Activated CD8-positive, alpha-beta T cell treated with anti-CD3 and anti-CD28 coated beads for 36 hours (primary cell): ENCODE measurements at places on chromosomes 1 and 21.

DNA sequence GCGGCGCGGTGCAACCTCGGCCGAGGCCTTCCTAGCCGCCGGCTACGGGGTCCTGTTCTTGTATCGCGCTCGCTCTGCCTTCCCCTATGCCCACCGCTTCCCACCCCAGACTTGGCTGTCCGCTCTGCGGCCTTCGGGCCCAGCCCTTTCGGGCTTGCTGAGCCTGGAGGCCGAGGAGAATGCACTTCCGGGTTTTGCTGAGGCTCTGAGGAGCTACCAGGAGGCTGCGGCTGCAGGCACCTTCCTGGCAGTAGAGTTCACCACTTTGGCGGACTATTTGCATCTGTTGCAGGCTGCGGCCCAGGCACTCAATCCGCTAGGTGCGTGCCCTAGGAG lies 379 bp downstream of the PPCS start:
- DNase-seq, result peak; percentile 71

DNA sequence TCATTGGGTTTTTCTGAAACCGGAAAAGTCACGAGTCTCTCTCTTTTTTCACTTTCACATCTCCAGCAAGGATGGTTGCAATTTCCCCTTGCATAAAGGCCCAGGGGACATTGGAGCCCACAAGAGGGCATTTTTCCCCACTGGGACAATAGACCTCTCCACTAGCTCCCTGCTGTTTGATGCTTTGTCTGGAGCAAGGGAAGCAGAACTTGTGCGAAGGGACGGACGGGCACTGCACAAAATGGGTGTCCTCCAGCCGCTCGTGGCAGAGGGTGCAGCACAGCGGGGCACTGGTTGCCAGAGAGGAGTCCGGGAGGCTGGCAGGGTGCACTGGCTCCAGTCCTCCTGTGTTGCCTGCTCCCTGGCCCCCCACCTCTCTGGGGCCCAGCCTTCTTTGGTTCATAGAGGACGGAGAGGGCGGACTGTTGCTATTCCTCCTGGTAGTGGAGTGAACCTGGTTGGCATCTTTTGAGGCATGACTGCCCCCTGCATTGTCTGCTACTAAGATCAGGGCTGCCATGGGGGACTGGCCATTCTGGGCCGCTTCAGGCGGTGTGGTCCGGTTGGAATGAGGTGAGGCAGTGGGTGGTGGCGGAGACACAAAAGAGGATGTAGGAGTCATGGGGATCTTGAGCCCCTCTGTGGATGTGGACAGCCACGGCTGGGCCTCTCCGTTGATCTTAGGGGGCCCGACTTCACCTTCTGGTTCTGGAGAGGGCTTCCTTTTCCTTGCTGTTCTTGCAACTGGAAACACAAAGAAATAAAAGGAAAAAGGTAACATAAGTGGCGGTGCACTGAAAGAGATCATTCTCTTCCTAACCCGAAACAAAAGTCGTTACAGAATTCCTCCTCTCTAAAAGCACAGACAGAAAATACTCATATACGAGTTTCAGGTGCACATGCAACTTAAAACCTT lies 2.6 kb downstream of the IRF2BP2 start:
- peak; percentile 41 for DNase-seq

GRCh38 chr21:26064506-26064905 lies 106.1 kb downstream of the APP start:
- no peak for DNase-seq

GRCh38 chr1:59272507-59272906 lies 24.4 kb upstream of the FGGY start:
- DNase-seq, result peak; percentile 33

- no peak for DNase-seq
Measured at GRCh38 chr1:97869441-97869840, 51.4 kb downstream of the DPYD start.

DNA sequence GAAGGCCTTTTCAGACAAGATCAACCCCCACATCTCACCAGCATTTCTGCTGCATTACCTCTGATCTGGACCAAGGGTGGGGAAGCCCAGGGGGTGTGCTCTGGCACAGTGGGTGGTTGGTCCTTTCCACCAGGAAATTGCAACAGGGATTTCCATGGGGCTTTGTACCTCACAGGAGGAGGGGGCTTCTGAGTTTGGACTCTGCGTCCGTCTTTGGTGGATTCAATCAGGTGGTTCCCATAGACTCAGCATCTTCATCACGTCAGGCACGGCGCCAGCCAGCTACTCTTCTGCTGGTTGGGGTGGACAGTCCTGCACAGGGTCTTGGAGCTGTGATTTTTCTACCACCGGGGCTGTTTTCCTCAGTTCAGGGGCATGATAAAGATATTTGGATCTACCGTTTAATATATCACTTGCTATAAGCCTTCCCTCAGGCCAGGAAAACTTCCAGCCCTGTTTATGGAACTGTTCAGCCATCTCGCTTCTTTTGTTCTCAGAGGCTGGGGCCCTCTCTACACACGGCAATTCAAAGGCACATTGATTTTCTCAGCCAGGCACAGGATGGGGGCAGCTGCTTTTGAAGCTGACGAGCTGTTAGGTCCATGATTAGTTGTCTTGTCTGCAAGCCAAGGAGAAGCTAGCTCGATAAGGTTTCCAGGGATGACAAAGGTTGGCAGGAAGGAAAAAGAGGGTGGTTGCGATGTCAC lies 467.3 kb downstream of the CAMTA1 start:
- no peak for DNase-seq

GRCh38 chr1:82366689-82367088 lies 566.0 kb downstream of the ADGRL2 start:
- no peak for DNase-seq
